Hypothalamus (tissue), 51 donors: ENCODE measurements at places on chromosomes 2 and 18.

DNA sequence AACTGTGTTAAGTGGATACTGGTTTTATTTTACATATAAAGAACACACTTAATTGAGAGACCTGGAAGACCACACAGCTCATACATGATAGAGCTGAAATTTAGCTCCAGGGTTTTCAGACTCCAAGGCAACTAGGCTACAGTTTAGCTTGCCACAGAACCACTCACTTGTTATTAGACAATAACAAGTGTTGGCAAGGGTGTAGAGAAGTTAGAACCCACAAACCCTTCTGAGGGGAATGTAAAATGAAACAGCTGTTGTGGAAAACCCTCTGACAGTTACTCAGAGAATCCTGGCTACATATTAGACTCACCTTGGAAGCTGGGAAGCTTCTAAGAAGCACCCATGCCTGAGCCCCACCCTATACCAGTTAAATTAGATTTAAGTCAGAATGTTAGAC is 75.3 kb downstream of the MAP3K20 start:
- no peak for DNase-seq

DNA sequence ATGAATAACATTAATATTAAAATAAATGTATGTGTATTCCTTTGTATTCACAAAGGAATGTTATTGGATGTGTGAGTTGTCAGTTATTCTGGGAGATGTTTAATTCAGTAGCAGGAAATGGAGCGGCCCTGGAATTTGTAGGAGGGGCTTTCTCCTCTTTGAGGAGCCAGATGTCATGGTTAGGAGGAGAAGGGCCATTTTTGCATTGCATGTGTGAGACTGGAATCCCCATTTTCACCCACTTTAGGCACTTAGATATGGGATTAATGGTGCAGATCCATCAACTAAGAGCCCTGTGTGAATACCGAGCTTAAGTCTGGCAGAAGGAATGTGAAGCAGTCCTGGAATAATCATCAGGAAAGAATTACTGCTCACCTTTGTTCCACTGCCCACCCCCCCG is 439.2 kb downstream of the PARD3B start:
- DNase-seq = no peak

DNA sequence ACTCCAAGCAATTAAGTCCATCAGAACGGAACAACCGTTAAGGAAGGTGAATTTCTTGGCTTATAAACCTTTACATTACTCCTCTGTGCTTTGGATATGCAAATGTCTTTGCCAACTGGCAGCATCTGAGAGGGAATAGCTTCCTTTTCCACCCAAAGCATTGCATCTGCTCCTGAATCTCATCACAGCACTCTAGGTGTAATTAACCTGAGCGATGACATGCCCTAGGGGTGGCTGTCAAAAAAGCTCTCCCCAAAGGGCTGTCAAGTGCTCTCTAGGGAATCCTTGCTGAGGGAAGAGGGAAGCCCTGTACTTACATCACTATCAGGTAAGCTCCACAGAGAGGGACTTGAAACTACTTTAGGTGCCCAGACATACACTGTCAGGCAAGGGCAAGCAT is 5.5 kb upstream of the SMARCAL1 start:
- no peak for DNase-seq

DNA sequence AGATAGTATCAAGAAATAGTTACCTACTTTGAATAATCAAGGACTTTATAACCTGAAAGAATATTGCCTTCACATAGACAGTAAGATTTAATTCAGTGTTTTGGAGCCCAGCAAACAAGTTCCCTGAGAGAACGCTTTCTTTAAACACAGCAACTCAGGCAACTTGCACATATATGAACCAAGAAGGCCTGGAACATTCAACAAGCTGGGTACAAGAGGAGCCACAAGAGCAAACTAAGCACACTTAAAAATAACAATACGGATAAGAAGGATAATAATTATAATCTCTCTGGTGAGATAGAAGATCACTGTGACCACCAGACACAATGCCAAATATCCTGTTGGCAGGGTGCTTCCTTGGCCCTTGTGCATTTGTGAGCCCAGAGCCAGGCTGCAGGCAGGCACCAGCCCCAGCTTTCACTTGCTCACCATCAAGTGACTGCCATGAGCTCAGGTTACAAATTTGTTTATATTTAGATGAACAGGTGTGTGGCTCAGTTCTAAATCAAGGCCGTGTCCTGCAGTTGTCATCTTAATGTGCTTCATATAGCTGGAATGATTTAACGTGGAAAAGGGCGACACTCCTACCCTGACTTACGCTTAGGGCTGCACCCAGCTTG is 446.6 kb downstream of the IRS1 start:
- DNase-seq = no peak

DNA sequence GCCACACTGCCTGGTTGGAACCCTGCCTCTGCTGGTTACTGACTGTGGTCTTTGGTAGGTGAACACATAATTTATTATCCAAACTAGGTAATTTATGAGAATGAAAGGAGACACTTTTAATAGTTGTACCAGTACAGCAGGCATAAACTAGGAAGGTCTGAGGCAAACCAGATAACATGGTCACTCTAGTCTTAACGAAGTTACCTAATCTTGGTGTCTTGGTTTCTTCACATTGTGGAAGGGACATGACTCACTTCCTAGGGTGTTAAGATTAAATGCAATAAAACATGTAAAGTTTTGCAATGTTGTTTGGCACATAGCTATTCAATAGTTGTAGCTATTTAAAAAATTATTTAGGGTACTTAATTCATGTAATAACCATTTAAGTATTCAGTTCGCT is 23.3 kb downstream of the SPTBN1 start:
- DNase-seq = no peak

GRCh38 chr18:35658112-35658511 is 76.6 kb downstream of the GALNT1 start:
- DNase-seq = no peak

DNA sequence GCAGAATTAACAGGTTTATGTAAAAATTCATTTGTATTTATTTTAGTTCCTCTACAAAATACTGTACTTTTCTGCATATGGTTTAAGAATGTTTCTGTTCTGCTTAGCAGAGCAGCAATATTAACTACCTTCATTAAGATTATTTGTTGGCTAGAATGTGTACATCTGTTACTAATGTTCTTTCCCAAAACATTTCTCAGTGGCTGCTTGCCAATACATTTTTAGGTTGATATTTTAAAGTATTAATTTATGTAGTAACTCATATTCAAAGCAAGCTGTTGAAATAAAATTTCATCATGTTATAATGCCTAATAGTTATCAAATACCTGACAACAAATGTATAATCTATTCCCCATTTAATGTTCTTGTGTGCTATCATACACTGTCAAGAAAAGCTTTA is 40.3 kb downstream of the PRKD3 start:
- no peak for DNase-seq

GRCh38 chr2:210671065-210671464 is 114.7 kb downstream of the CPS1 start:
- peak; percentile 18 for DNase-seq

DNA sequence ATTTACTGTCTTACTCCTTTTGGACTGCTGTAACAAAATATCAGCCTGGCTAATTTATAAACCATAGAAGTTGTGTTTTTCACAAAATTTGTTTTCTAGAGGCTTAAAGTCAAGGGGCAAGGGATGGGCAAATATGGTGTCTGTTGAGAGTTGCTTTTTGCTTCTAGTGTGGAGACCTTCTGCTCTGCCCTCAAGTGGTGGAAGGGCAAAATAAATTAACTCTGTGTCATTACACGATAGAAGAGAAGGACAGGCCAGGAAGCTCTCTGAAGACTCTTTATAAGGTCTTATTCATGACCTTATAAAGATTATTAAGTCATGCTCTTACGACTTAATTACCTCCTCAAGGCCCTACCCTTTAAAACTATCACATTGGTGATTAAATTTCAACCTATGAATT is 181.2 kb upstream of the LRATD1 start:
- no peak for DNase-seq

DNA sequence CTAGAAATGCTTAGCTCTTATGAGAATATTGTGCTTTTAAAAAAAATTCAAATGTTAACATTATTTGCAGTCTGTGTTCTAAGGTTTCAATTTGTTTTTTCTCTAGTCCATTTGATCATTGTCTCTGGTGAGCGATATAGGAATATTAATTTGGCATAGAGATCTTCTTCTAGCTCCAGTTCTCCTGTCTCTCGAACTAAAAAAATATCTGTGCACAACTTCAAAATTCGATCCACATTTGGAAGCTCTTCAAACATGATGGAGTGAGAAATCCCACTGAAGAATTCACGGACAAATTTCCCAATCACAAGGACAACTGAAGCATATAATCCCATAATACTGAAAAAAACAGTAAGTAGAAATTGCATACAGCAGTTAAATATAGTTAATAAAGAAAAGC is 145.6 kb downstream of the NAPG start:
- no peak for DNase-seq

- DNase-seq = no peak
Observed at GRCh38 chr2:71925268-71926088, 222.2 kb downstream of the CYP26B1 start.

- no peak for DNase-seq
Observed at GRCh38 chr2:203871371-203871983, 3.9 kb downstream of the CTLA4 start.

GRCh38 chr18:48152549-48152948 is 222.1 kb upstream of the SMAD2 start:
- no peak for DNase-seq

- no peak for DNase-seq
Observed at GRCh38 chr2:105820691-105821090, 76.0 kb downstream of the NCK2 start.

DNA sequence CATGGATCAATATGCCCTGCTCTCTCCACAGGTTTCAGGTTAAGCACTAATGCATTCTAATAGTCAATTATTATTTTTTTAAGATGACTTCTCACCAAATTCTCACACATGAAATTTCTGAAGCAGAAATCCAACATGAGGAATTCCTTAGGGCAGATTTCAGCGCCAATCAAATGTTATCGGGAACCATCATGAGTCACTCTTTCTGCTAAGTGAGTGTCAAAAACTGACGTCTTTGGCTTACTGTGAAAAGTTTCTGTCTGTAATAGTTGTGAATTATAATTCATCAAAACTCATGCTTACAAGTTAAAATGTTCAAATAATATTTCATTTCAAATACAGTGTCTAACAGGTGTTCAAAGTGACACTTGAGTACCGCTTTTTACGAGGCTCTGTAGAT is 1038.6 kb downstream of the SOCS6 start:
- DNase-seq = no peak

DNA sequence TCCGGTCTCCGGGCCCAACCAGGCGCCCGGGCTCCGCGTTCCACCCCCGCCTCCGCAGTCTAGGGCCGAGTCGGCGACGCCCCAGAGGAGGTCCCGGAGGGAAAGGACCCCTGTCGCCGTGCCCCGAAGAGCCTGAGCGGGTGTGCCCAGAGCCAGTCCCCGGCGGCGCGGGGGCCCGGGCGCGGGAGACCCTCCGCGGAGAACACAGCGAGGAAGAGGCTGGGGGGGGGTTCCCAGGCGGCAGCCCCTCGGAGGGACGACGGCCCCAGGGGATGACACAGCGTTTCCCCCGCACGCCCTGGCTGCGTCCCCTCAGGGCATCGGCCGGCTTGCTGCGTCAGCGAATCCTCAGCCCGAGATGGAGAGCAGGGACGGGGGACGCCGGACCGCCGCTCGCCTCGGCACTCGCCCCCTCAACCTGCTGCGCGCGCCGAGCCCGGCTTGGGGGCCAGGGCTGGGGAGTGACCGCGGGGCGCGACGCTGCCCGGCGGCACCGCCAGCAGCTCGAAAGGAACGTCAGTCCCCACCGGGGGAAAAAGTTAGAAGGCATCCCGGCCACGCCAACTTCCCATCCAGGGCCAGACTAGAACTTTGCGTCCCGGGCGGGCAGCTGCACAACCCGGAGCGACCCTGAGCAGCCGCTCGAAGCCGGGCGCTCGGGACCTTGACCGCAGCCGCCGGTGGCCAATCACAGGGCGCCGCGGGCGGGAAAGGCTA is 711 bp downstream of the SFXN5 start:
- DNase-seq = no peak

DNA sequence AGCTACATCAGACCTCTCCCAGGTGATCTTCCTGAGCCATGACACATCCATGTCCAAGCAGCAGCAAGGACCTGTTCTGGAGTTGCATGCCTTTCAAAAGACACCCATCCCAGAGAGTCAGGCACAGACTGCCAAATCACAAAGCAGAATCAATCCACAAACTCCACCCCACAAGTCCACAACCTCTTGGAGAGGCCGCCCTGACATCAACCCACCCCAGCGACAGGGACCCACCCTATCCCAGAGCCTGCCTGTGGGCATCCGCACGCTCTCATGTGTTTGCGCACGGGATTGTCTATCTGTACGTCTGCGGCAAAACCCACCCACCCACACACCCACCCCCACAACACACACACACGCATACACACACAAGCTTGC is 11.9 kb downstream of the SMAD7 start:
- no peak for DNase-seq

- DNase-seq = no peak
Observed at GRCh38 chr2:149329068-149329467, 1.3 kb upstream of the LYPD6 start.
